Neural crest cell (in vitro differentiated cells): ENCODE measurements at places on chromosomes 7 and 10.
A peak's percentile ranks its signal among the peaks of the same experiment; 100 is the strongest.

DNA sequence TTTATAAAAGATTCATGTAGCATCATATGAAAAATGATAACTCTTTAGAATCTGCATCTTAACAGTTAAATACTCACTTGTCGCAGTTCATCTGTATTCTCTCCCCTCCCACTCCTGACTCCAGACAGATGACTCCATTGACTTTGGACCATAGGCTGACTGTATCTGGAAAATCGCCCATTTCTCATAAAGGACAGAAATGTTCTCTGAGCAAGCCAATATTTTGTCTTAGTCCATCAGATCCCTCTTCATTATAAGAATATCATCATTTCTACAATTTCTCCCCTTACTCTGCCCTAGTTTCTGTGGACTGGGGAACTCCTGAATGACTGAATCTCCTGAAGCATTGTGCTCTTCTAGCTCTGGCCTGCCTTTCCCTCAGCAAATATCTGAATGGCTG, 125.4 kb downstream of the SEMA3D start:
- no peak for DNase-seq

DNA sequence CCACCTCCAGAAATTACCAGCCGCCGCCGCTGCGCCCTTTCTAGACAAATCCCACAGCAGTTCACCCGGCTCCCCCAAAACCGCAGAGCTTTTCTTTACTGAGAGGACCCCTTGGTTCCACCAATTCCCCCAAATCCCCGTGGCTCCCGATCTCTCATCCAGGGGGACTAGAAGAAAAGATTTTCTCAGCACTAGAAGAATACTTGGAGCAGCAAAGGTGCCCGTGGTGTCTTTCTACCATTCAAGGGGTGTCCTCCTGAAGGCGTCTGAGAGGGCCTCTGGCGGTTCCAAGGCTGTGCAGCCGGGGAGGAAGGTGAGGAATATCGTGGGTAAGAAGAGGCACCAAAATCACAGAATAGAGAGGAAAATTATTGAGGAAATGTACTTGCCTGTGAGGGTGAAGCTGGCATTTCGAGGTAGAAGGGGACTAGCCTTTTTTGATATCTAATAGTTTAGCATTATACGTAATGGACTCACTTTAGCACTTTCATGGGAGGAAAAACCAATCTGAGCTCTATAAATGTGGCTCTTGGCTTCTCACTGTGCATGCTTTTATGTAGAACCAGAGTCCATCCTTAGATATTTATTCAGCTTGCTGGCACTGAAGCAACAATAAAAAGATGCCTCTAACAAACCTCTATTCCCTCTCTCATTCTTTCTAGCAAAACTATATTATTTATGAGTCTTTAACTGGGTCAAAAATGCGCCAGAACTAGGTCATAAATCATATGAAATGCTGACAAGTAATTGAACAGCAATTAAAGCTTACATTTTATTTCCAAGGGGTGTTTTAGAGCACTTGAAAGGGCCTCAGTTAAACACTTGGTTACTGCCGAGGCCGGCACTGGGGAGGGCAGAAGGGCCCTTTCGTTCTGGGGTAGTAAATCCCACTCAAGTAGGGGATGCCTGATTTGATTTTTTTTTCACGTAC, 13.8 kb upstream of the HOXA2 start:
- no peak for DNase-seq

DNA sequence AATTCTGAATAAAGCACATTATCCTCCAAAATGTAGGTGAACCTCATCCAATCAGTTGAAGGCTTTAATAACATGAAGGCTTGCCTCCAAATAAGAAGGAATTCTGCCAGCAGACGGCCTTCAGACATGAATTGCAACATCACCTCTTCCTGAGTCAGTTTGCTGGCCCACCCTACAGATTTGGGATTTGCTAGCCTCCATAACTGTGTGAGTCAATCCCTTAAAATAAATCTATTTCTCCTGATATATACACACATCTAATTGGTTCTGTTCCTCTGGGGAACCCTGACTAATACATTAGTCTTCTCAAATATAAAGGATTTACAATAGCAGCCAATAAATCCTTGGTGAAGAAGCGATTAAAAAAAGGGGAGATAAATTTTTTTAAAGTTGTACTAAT, 34.8 kb upstream of the OSBPL3 start:
- DNase-seq, result no peak

- DNase-seq, result no peak
Measured at GRCh38 chr7:12942609-12943008, 255.2 kb downstream of the ARL4A start.

DNA sequence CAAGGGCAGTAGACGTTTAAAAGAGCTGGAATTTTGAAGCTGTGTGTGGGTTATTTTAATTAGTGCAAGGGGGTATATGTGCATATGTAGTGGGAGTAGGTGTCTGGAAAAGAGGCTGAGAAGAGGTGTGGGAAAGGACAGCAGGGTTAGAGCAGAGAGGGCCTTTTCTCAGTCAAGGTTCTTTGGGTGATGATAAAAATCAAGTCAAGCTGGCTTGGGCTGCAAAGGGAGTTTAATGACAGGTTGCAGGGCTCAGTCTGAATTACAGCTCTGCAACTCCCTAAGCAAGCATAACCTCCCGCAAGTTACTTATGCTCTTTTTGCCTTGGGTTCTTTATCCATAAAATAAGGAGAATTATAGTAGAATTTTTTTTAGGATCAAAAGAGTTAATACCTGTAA, 83.5 kb downstream of the RELN start:
- no peak for DNase-seq

GRCh38 chr10:125037145-125037877, 95.4 kb downstream of the ZRANB1 start:
- no peak for DNase-seq

DNA sequence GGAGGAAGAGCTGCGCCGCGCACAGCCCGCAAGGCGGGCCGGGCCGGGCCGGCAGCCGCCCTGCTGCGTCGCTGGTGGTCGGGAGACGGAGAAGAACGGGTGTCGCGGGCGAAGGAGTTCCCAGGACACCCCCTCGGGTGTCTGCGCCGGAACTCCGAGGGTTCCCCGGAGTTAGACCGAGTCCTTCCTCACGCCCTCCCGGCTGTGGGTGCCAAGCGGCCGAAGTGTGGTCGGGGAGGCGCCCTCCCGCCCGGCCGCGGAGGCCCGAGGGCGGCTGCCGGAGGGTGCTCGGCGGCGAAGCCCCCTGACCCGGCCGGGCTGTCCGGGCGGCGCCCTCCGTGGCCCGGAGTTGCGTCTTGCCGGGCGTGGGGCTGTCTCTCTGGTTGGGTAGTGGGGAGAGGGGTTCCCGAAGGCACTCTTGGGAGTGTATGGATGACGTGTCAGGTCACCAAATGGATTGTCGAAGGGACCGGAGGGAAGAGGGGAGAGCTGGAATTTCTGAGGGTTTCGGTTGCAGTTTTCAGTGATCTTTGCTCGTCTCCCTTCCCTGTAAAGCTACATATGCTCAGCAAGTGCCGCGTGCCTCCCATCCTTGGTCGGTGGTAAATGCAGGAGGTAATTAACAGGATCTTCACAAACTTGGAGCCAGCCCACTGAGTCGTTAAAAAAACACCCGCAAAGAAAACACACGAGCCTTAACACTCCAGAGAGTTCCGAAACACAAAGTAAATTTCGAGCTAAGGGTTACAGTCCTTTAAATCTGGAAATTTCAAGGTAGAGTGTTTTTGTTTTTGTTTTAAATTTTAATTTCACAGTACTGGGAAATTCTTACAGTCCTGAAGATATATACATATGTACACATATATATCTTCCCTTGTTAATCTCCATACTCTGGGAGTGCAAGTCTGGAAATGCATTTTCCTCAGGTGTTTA, 871 bp downstream of the ST7 start:
- DNase-seq, result peak; percentile 48

- no peak for DNase-seq
Measured at GRCh38 chr7:24419511-24419910, 135.5 kb downstream of the NPY start.

GRCh38 chr7:44078521-44078920, 3.8 kb downstream of the POLM start:
- no peak for DNase-seq

DNA sequence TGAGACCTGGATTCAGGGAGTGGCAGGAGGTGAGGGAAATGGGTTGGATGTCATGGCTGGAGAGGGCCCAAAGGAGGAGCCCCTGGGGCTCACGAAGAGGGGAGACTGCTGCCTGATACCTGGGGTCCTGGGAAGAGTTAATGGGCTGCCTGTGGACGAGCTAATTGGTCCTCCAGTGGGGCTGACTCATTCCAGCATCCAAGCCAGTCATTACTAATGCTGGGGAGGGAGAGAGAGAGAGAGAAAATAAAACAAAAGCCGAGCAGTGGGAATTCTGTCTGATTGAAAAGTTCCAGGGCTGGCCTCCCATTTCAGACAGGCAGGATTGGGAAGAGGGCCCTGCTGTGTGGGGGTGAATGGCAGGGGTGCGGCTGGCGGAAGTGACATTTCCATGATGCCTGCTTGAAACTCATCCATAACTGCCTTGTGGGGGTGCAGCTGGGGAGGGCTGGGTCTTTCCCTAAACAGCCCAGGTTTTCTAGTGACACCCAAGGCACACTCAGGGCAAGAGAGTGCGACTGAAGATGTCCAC, 297.8 kb downstream of the RPS24 start:
- no peak for DNase-seq

- no peak for DNase-seq
Measured at GRCh38 chr10:124321433-124322089, 97.2 kb downstream of the OAT start.

GRCh38 chr7:1586126-1586826, 16.4 kb upstream of the PSMG3 start:
- no peak for DNase-seq

GRCh38 chr7:2619116-2619515, 12.7 kb upstream of the TTYH3 start:
- DNase-seq, result no peak

- DNase-seq, result peak; percentile 86
Measured at GRCh38 chr10:44310762-44311562, 73.9 kb downstream of the CXCL12 start.

GRCh38 chr10:113459626-113460280, 93.1 kb upstream of the HABP2 start:
- DNase-seq, result no peak

DNA sequence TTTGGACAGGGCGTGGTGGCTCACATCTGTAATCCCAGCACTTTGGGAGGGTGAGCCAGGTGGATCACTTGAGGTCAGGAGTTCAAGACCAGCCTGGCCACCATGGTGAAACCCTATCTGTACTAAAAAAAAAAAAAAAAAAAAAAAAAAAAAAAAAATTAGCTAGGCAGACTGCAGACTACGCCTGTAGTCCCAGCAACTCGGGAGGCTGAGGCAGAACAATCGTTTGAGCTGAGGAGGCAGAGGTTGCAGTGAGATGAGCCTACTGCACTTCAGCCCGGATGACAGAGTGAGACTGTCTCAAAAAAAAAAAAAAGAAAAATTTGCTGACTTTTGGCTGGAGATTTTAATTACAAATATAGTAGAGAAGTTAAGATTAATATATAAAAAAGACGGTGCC, 104.0 kb downstream of the HIPK2 start:
- no peak for DNase-seq

DNA sequence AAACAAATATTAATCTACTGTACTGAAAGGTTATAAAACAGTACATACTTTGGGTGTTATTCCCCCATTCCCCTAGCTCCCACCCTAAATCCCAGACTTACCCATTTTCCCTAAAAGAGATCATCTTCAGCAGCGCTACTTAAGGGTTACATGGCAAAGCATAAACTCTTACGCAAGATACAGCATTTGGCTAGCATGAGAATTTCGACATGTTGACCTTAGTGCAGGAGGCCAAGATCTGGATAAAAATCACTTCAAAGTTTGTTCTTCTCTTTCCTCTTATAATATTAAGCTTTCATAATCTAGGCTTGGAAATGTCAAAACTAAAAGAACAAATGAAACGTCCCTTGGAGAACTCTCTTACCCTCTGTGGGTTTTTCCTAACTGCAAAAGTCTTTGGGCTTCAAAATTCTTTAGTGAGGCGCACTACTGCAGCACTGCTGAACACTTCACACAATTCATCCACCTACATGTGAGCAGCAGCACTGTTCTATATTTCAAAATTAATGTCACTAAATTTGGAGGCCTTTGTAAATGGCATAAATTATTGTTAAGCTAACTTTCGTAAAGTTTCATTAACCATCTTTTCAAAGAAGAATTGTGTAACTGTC, 59.5 kb upstream of the PDLIM1 start:
- DNase-seq, result no peak

GRCh38 chr7:137613006-137613525, 233.7 kb downstream of the DGKI start:
- no peak for DNase-seq

GRCh38 chr7:28160551-28160991, 20.0 kb downstream of the JAZF1 start:
- no peak for DNase-seq

GRCh38 chr7:26375726-26376174, 84.1 kb downstream of the SNX10 start:
- DNase-seq, result no peak

GRCh38 chr7:129896568-129897382, 56.0 kb downstream of the UBE2H start:
- DNase-seq, result no peak

GRCh38 chr10:74164716-74165529, 13.9 kb downstream of the ADK start:
- no peak for DNase-seq

DNA sequence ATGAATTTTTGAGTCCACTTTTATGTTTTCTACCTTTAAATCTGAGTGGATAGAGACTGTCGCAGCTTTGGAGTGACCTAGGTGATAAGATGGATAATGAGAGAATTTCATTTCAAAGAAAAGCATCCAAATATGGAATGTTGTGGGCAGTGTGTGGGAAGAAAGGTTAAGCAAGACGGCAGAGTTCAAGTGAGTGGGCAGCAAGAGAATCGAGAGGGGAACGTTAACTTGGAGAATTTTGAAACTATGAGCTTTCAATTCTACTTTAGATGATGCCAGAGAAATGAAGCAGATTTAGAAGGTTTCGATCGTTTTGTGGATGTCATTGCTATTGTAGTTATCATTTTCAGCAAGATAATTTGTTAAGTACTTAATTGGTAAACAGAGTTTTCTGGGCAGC, 73.0 kb downstream of the XRCC2 start:
- no peak for DNase-seq

GRCh38 chr10:31770307-31770902, 158.2 kb downstream of the ARHGAP12 start:
- DNase-seq, result no peak

DNA sequence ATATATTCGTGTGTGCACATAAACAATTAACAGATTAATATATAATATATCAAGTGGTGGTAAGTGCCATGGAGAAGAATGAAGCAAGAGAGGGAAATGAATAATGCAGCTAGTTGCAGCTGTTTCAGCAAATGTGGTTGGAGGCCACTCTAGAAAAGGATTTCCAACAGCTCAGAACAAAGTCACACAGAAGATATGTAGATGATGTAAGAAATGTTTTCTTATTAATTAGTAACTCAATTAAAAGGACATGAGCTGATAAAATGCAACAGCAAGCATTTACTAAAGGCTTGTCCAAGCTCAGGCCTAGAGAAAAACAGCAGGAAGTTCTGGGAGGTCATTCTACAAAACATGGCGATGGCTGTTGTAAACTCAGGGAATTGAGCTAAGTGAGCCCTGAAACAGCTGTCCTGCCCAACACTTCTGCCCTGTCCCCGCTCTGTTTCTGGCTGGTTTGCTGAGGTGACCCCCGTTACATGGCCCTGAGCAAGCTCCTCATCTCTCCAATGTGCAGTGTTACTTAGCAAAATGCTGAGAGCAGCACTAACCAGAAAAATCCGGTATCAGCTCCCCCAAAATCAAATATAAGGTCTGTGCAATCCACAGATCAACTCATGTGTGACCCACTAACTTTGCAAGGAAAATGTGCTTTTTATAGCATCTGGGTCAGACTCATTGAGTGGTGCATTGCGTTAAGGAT, 23.4 kb upstream of the C10orf67 start:
- DNase-seq, result no peak
